ENCODE measurements at places on chromosomes 16 and 17.

GRCh38 chr17:83181991-83182619, 102.7 kb downstream of the METRNL start:
- no peak for DNase-seq

GRCh38 chr16:19486750-19487325, 35.1 kb downstream of the GDE1 start:
- no peak for DNase-seq

- DNase-seq: no peak
Measured at GRCh38 chr16:66580605-66581209, 1.4 kb downstream of the CMTM2 start.

- no peak for DNase-seq
Measured at GRCh38 chr17:6164996-6165395, 94.8 kb downstream of the WSCD1 start.

- no peak for DNase-seq
Measured at GRCh38 chr17:8148560-8148959, 3.6 kb downstream of the PER1 start.

- DNase-seq: no peak
Measured at GRCh38 chr17:29826114-29826692, 103.8 kb downstream of the SSH2 start.

Data from GF-D8 (cell line).